ENCODE measurements at places on chromosomes 4 and X.
A peak's percentile ranks its signal among the peaks of the same experiment; 100 is the strongest.

GRCh38 chrX:16785247-16786138 lies 773 bp upstream of the TXLNG start:
- no peak for DNase-seq

GRCh38 chrX:137366018-137366633 lies 199.8 kb upstream of the ZIC3 start:
- no peak for DNase-seq

DNA sequence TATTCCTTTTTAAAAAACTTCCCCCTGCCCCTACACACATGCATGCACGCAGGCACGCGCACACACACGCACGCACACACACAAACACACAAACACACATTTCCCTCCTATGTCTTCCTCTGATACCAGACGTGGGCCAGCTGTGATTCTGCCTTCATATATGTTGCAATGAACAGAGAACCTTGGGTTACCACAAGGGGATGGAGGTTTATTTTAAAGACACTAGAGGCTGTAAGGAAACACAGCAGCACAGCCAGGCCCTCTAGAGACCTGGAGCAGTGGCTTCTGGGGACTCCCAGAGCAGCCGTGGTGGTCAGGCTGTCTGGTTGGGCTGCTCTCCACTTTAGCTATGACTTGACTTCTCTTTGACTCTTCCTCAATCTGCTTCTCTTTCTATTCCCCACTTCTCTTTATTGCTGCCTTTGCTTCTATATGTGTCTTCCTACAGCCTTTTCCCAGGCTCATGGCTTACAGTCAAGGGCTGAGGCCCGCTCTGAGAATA lies 3.2 kb upstream of the TLR10 start:
- DNase-seq, result no peak

GRCh38 chrX:22325096-22325495 lies 52.4 kb downstream of the CBLL2 start:
- no peak for DNase-seq

- no peak for DNase-seq
Measured at GRCh38 chrX:150364347-150365050, 1.4 kb downstream of the MAMLD1 start.

GRCh38 chrX:11066812-11067211 lies 44.3 kb upstream of the HCCS start:
- no peak for DNase-seq

- no peak for DNase-seq
Measured at GRCh38 chr4:56134266-56134665, 185.5 kb downstream of the CEP135 start.

GRCh38 chr4:4327652-4328121 lies 37.6 kb downstream of the ZBTB49 start:
- peak; percentile 20 for DNase-seq

GRCh38 chr4:137370679-137371078 lies 161.6 kb downstream of the PCDH18 start:
- no peak for DNase-seq

DNA sequence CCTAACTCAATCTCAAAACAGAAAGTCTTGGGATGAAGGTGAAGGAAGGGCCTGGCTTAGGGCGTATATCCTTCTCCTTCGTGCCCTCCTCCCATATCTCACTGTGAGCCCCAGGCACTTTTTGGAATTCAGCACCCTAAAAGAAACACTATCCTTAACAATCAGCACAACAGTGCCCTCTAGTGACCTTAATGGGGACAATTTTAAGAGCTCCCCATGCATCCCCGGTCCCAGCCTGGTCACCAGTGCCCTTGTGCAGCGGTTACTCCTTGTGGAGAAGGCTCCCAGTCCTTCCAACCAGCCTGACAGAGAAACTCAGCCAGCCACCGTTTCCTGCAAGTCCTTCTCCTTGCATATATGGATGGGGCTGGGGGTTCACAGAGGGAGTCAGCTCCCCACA lies 4.2 kb downstream of the PAK3 start:
- no peak for DNase-seq

DNA sequence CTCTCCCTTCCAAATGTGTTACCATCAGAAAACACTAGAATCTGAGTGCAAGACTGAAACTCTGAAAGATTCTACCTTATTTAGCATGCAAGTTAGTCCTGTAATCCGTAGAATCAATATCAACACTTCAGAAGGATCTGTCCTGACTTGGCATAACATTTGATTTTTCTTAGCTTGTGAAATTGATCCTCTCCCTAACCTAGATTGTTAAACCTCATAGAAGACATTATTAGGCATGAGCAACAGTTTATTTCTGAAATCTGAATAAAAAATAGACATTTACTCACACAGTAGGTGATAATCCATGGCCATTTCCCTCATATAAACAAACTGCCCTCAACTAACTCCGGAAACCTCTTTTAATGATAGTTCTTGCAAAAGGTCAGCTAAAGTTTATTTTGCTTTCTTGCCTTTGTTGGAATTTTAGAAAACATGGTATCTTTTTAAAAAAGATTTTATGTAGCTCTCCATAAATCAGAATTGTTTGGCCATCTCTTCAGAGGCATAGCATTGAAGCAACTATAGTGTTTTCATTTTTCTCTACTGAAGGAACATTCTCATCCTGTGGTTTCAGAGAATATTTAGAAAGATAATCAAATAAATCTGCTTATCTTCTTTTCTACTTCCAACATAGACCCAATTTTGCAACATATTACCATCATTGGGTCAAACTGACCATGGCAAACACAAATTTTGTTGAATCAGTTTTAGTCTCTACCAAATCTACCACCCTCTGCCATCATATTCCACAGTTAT lies 38.5 kb upstream of the PDLIM5 start:
- DNase-seq, result no peak

- DNase-seq, result no peak
Measured at GRCh38 chr4:121764303-121764701, 662 bp downstream of the SMIM43 start.

DNA sequence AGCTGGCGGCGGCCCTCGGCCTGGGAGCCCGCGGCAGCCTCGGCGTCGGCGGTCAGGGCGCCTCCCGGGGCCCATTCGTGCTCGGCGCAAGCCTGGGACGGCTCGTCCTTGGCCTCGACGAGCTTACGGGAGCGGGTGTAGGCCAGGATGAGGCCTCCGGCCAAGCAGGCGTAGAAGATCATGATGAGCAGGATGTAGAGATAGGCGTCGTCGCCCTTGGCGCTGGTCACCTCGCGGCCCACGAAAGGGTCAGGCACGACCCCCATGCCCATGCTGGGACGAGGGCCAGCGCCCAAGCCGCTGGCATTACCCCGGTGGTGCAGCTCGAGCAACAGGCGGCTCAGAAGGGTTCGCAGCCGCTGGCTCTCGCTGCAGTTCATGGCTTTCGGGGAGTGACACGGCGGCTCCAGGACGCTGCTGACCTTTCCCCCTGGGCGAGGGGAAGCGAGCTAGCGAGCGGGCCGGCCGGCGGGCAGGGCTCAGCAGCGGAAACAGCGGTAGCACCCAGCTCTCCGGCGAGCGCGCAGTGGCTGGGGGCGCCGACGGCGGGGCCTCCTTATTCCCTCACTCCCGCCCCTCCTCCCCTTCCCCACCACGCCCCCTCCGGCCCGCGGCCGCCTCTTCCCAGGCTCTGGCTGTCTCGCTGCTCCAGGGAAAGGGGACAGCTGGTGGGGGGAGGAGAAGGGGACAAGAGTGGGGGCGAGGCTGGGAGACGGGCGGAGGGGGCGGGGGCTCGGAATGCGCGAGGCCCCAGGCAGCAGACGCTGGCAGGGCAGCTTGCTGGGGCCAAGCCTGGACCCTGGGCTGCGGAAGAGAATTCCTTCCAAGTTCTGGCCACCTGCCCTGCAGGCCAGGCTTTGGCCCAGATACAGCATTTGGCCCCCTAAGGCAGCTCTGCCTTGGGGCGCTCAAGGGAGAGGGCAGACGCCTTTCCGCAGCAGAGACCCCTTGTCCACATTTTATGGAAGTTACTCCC lies at the start of gene KCNE5:
TSS of gene KCNE5 (minus strand) at position 532 of the 976 bp plus-strand sequence. CDS start at position 380, 152 bp downstream.
- DNase-seq, result no peak

GRCh38 chr4:149980941-149981340 lies 97.3 kb upstream of the DCLK2 start:
- peak; percentile 53 for DNase-seq
